ENCODE measurements at places on chromosomes 6 and 20.

- DNase-seq, result no peak
Measured at GRCh38 chr6:25874822-25875562, 949 bp upstream of the SLC17A3 start.

- no peak for DNase-seq
Measured at GRCh38 chr6:22145823-22146677, 150.8 kb downstream of the PRL start.

DNA sequence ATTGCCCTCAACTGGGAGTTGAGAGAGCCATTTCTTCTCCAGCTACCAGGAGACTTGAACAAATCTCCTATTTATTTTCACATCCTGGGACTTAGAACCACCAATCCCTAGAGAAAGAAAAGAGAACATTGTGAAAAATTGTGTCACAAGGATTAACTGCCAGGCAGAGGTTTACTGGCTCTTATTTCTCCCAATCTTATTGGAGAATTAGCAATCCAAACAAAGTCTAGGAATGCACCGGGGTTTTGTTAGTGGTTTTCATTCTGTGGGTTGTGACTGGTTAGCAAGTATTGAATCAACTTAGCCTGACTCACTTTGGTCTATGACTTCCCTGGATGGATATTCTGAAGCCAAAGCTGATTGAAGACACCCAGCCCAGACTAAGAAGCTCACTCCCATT is 21.2 kb upstream of the ENPP5 start:
- no peak for DNase-seq

DNA sequence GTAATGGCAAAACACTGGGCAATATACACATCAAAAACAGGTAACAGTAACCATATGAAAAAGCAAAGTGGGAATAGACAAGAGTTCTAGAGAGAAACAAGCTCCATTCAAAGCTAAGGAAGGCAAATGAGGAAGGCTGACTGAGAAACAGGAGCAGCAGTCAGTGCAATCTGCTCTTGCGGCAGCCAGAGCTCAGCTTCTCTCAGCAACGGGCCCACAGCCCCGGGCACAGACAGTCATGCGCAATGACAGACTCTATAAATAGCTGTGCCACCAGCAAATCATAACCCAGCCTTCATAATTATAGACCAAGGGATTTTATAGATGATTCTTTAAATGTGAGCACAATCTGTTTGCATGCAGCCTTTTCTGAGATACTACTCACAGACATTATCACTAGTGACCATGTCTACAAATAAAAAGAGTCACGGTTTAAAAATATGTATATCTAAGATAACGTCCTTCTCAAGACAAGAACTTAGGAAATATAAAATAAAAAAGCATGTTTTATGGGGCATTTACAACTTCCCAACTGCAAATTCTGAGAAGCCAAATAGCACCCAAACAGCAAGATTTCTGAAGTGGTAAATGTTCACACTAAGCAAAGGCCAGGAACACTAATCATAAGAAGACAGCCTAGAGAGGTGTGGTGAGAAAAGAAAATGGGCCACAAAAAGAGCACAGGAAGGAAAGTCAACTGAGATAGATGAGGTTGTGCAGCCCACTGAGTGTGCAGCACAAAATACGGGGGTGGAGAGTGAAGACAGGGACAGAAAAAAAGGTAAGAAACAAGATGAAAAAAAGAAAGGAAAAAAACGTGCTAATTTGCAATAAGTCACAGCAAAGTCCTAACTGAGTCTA is 39.9 kb upstream of the BEND6 start:
- no peak for DNase-seq

GRCh38 chr6:92459606-92460005 is 959.8 kb downstream of the EPHA7 start:
- no peak for DNase-seq

GRCh38 chr6:90144928-90145555 is 151.6 kb downstream of the BACH2 start:
- DNase-seq, result no peak

GRCh38 chr20:18263723-18264122 is 24.6 kb upstream of the ZNF133 start:
- DNase-seq, result no peak

DNA sequence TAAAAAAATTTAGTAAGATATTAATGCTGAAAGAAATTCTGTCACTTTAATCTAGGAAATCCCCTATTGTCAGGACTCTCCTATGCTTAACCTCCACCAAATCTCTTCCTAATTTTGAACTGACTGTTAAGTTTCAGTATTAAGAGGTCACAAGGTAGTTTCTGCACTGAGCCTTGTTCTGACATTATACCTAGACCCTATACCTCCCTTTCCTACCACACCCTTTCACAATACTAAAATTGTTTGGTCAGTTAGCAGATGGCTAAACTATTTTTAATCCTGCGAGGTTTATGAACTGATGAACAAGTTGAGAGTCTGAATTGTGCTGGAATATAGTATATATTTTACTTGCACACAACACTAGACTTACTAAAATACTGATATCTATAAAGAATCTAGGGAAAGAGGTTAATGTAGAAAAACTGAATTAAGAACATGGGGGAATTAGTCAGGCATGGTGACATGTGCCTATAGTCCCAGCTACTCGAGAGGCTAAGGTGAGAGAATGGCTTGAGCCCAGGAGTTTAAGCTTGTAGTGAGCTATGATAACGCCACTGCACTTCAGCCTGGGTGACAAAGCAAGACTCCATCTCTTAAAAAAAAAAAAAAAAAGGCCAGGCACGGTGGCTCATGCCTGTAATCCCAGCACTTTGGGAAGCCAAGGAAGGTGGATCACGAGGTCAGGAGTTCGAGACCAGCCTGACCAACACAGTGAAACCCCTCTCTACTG is 51.5 kb downstream of the HBS1L start:
- no peak for DNase-seq

- DNase-seq, result no peak
Measured at GRCh38 chr20:51725584-51726176, 42.5 kb downstream of the ATP9A start.

DNA sequence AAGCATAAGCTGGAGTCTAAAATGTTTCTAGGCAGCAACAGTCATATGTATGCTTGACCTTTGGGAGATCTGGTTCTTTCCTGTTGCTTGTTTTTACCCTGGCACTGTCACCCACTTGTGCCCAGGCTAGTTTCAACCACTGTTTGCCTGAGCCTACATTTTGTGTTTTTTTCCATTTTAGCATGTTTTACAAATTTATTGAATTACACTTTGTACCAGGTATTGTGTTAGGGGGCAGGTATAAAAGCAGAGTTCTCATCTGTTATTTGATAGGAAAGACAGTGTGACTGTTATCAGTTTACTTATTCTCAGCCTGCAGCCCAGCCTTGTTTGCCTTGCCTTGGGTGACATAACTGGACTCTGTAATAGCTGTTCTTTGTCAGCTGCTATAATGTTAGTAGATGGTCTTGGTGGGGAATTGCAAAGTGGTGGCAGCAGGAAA is 147.0 kb downstream of the CDKAL1 start:
- no peak for DNase-seq

DNA sequence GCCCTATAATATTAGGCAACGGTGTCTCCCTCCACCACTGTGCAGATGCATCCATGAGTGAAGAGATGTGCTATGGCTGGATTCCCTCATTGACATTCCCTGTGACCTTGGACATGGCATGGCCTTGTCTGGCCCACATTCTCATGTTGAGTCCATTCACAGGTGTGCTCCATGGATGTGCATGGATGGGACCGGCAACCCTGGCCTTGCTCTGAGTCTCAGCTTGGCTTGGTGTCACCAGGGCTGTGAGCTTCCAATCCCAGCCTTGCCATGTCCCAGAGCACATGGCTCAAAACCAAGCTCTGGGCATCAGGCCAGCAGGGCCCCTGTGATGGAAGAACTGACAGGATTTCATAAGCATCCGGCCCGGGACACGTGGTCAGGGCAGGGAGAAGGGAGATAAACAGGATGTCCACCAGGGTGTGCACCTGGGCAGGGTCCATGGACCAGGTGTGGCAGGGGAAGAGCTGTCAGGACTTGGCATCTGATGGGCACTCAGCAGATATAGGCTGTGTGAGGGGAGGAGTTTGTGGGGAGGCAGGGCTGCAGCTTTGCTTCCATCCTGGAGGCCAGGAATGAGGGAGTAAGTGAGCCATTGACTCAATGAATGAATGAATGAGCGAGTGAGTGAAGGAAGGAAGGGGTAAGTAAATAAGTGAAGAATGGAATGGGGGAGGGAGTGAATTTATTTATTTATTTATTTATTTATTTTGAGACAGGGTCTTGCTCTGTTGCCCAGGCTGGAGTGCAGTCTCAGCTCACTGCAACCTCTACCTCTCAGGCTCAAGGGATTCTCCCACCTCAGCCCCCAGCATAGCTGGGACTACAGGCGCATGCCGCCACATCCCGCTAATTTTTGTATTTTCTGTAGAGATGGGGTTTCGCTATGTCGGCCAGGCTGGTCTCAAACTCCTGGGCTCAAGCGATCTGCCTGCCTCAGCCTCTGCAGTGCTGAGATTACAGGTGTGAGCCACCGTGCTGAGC is 15.7 kb downstream of the NRSN2 start:
- no peak for DNase-seq

- DNase-seq, result no peak
Measured at GRCh38 chr6:56856036-56856580, 98.8 kb upstream of the BEND6 start.

GRCh38 chr20:49140834-49141233 is 47.3 kb downstream of the STAU1 start:
- no peak for DNase-seq

- no peak for DNase-seq
Measured at GRCh38 chr6:108580646-108581045, 19.9 kb downstream of the FOXO3 start.

GRCh38 chr20:32227744-32228688 is 20.3 kb downstream of the POFUT1 start:
- no peak for DNase-seq

DNA sequence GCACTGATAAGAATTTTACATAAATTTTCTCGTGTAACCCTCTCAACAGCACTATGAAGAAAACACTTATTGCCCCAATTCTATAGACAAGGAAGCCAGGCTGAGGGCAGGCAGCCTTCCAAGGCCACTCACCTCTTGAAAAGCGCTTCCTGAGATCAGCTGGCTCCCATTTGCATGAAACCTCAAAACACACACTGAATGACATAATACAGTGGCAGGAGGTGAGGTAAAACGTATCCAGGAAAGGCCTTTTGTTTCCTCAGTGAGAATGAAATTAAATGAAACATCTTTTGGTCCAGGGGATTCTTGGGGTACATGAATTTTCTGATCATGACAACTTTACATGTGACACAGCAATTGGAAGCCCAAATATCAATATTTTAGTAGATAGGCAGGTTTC is 112.5 kb downstream of the WDR27 start:
- no peak for DNase-seq

DNA sequence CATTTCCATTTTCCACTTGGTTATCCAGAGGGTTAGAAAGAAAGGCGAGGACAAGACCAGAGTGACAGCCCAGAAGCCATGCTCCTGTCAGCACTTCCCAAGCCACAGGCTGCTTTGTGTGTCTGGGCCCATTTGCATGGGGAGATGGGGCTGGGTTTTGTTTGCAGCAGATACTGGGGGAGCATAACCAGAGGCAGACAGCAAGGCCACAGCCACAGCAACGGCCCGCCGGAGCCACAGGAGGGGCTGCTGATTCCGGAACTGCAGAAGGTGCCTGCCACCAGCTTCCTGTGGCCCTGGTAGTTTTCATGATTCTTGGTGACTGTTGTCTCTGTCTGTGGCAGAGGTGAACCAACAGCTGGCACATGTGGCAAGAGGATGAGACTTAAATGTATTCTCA is 106.6 kb downstream of the DLL1 start:
- DNase-seq, result no peak

DNA sequence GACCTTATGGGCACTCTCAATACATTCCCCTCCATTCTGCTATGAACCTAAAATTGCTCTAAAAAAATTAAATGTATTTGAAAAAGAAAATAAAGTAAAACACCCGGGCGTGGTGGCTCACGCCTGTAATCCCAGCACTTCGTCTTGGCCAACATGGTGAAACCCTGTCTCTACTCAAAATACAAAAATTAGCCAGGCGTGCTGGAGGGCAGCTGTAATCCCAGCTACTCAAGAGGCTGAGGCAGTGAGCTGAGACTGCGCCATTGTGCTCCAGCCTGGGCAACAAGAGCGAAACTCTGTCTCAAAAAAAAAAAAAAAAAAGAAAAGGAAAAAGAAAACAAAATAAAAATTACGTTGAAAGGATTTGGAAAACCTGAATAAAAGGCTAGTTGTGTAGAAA is 60.5 kb downstream of the CD164 start:
- no peak for DNase-seq

DNA sequence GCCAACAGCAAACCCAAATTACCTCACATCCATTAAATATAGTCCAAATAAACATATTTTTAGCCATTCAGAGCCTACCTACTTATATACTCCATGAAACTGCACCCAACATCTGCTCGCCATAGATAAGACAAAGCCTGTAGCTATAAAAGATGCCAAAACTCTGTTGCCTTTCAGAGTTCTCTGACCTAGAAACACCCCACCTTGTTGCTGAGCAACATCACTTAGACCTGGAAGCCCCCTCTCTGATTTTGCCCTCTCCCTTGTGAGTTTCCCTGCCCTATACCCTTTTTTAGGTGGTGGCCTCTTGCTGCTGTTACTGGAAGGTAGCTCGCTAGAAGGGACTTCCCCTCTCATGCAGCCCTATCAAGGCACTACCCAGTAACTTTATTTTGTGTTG is 27.7 kb upstream of the FBXL4 start:
- DNase-seq, result no peak

- DNase-seq, result no peak
Measured at GRCh38 chr6:121437851-121438651, 2.6 kb downstream of the GJA1 start.

GRCh38 chr20:49557449-49557848 is 10.5 kb downstream of the PTGIS start:
- DNase-seq, result no peak

- no peak for DNase-seq
Measured at GRCh38 chr6:142637624-142638351, 307.2 kb downstream of the HIVEP2 start.

DNA sequence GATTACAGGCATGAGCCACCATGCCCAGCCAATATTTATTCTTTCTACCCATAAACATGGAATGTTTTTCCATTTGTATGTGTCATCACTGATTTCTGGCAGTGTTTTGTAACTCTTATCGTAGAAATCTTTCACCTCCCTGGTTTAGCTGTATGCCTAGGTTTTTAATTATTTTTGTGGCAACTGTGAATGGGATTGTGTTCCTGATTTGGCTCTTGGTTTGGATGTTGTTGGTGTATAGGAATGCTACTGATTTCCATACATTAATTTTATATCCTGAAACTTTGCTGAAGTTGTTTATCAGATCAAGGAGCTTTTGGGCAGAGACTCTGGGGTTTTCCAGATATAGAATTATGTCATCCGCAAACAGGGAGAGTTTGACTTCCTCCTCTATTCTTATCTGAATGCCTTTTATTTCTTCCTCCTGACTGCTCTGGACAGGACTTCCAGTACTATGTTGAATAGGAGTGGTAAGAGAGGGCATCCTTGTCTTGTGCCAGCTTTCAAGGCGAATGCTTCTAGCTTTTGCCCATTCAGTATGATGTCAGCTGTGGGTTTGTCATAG is 198.6 kb downstream of the ZDHHC14 start:
- no peak for DNase-seq

Data from cortex of kidney (tissue), 1 donor.